CD4-positive, alpha-beta T cell treated with Interleukin-2 at 100 ng/mL for 4 hours (primary cell): ENCODE measurements at places on chromosomes 13 and 19.

- no peak for DNase-seq
Observed at GRCh38 chr19:38743394-38744297, 628 bp downstream of the CAPN12 start.

DNA sequence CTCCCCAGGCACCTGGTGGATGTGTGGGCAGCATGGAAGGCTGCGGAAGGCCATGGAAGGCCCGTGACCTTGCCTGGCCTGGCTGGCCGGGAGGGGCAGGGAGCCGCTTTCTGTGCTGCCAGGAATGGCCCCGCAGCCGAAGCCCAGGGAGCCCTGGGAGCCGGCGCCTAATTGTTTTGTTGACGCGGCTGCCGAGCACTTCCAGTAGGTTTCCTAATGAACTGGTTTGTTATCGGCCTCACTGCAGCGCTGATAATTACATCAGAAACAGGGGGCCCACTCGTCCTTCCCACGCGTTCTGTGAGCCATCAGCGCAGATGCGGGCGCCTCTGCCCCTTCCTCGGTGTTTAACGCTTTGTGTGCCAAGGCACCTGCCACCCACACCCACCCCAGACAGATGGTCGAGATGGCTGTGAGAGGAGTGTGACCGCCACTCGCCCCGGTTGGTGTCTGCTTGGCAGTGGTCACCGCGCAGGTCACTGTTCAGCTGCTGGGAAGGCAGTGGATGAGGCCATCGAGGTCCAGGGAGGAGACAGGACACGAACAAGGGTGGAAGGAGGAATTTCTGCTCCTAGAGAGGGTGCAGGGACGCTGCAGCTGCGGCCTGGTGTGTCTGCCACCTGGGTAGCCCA is 124.5 kb downstream of the KDM4B start:
- DNase-seq = no peak

DNA sequence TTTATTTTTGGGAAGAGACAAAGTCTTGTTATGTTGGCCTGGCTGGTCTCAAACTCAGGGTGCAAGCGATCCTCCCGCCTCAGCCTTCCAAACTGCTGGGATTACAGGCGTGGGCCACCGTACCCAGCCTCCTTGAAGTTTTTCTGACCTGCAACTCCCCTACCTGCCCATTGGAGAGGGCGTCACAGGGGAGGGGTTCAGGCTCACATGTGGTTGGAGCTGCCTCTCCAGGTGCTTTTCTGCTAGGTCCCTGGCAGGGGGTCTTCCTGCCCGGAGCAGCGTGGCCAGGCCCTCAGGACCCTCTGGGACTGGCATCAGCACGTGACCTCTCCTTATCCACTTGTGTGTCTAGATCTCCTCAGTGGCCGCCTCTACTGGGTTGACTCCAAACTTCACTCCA is 27.2 kb downstream of the LDLR start:
- DNase-seq = no peak

GRCh38 chr13:75855216-75855615 is 219.1 kb downstream of the LMO7 start:
- DNase-seq = no peak

DNA sequence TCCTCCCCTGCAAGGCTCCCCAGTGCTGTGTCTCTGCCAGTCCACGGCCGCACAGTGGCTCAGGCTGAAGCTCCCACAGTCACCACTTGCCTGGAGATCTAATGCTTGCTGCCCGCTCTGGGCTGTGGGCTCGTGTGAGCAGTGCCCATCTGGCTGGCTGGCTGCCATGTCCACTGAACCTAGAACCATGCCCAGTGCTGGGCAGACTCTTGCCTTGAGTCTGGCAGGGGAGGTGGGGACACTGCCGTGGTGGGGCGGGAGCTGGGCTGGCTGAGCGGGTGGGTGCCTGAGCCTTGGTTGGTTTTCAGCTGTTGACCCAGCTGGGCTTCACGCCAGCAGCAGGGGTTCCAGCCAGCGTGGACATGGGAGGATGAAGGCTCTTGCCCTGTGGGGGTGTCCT is 52.3 kb downstream of the CRTC1 start:
- no peak for DNase-seq

- no peak for DNase-seq
Observed at GRCh38 chr13:95627590-95627989, 16.9 kb downstream of the DZIP1 start.

GRCh38 chr13:46232281-46232680 is 20.6 kb downstream of the LRRC63 start:
- DNase-seq = no peak

- no peak for DNase-seq
Observed at GRCh38 chr13:62653371-62653770, 1237.7 kb upstream of the PCDH20 start.

DNA sequence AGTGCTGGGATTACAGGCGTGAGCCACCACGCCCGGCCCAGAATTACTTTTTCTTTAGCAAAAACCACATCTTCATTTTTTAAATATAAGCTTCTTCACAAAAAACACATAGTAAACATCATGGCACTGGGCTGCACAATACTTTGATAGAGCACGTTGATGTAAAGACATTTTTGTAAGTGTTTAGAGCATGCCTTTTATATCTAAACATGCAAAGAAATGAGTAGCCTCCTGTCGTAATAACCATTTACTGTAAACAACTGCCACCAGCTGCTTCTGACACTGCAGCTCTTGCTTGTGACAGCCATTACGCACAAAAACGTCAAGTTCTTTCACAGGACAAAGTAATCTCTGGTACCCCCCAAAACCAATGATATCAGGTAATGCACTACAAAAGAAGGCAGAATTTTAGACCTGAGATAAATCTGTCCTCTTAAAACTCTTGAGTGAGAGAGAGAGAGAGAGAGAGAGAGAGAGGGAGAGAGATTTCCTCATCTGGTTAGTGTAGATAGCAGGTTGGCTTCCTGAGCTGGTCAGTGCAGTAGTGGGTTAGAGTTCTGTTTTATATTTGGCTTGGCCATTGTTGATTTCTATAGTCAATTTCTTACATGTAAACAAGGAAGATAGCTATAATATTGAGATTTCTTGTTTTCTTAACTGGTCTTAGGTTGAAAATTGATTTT is 6.7 kb upstream of the ZNF548 start:
- DNase-seq = no peak

- no peak for DNase-seq
Observed at GRCh38 chr13:102226591-102226990, 175.3 kb downstream of the FGF14 start.
